ENCODE measurements at places on chromosomes 7 and 10.
A peak's percentile ranks its signal among the peaks of the same experiment; 100 is the strongest.

DNA sequence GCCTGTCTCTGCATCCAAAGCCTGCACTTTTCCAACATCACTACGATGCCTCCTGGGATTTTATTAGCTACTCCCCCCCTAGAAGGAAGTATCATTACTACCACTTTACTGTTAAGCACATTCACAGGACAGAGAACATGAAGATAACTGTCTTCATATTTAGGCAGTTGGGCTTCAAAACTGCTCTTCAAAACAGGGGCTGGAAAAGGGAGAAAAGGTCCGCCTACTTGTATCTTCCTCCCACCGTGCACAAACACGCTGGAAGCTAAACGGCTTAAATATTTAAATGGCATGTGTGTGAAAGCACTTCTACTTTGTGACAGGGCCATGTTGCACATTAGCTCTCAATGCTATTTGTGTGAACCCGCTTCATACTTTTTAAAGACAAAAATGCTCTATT is 999 bp downstream of the ITIH5 start:
- no peak for DNase-seq

GRCh38 chr10:28130267-28130666 is 131.4 kb upstream of the ODAD2 start:
- no peak for DNase-seq

- no peak for DNase-seq
Observed at GRCh38 chr10:86062647-86063145, 303.9 kb downstream of the GRID1 start.

DNA sequence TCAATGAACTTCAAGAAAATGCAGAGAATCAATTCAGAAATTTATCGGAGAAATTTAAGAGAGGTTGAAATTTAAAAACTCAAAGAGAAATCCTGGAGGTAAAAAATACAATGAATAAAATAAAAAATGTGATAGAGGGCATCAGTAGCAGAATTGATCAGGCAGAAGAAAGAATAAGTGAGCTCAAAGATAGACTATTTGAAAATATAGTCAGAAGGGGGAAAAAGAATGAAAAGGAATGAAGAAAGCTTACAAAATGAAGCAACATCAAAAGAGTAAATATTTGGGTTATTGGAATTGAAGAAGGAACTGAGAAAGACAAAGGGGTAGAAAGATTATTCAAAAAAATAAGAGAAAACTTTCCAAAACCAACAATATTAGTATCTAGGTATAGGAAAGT is 291.4 kb downstream of the SH2D4B start:
- no peak for DNase-seq

- no peak for DNase-seq
Observed at GRCh38 chr7:11767148-11767547, 64.8 kb downstream of the THSD7A start.

DNA sequence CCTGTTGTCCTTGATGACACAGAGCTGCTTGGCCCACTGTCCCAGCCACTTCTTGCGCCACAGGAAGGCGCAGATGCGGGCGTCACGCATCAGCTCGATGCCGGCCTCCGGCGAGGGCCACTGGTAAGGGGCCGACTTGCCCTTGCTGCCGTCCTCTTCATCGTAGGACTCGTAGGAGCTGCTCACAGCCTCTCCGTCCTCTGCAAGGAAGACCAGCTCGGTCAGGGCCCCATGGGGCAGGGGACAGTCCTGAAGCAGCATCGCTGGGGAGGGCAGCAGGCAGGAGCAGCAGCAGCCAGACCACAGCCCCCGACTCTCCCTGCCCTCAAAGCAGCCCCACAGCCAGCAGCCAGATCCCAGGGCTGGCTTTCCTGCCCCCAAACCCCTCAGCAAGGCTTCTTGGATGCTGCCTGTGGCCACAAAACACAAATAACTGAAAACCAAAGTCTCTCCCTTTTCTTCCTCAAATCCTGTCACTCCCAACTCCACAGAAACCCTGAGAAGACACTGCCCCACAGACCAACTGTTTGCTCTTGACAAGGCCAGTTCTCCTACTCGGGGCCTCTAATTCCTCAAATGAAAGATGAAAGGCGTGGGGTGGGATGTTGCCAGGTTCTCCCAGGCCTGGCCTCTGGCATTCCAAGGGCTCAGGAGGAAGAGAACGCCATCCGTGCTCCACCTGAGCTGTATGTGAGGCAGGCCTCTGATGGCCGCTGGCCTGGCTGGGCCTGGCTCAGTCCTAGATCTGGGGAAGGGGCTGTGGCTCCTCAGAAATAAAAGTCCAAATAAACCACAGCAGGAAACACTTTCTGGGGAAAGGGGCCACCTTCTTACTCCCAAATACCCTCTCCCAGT is 76.7 kb downstream of the VWA2 start:
- DNase-seq: no peak

- DNase-seq: no peak
Observed at GRCh38 chr7:88153378-88153777, 66.5 kb downstream of the SRI start.

DNA sequence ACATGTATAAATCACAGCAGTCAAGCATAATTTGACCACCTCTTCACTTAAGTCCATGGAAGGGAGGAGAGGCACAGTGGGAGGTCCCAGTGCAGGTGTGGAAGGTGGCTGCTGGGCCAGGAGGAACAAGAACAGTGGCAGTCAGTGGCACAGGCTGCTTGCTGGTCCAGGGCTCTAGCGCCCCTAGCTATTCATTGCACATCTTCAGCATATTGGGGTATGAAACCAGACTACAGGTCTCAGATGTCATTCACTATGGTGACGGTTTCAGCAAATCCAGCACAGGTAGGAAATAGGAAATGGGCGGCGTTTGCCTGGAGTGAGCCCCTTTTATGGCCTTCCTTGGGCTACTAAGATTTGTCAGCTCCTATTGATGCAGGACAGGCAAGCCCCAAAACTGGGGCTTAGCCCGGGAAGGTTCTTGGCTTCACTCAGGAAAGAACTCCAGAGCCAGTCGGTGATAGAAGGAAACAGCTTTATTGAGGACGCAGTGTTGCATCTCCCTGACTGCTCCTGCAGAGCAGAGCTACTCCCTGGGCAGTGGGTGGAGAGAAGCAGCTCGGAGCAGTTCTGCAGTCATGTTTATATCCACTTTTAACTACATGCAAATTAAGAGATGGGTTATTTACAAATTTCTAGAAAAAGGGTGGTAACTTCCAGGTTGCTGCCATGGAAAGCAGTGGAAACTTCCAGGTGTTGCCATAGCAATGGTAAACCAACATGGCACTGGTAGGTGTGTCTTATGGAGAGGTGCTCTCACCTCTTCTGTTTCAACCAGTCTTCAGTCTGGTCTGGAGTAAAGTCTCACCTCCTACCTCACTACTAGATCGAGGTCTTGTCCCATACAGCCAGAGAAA is 608.8 kb downstream of the PARD3 start:
- no peak for DNase-seq

DNA sequence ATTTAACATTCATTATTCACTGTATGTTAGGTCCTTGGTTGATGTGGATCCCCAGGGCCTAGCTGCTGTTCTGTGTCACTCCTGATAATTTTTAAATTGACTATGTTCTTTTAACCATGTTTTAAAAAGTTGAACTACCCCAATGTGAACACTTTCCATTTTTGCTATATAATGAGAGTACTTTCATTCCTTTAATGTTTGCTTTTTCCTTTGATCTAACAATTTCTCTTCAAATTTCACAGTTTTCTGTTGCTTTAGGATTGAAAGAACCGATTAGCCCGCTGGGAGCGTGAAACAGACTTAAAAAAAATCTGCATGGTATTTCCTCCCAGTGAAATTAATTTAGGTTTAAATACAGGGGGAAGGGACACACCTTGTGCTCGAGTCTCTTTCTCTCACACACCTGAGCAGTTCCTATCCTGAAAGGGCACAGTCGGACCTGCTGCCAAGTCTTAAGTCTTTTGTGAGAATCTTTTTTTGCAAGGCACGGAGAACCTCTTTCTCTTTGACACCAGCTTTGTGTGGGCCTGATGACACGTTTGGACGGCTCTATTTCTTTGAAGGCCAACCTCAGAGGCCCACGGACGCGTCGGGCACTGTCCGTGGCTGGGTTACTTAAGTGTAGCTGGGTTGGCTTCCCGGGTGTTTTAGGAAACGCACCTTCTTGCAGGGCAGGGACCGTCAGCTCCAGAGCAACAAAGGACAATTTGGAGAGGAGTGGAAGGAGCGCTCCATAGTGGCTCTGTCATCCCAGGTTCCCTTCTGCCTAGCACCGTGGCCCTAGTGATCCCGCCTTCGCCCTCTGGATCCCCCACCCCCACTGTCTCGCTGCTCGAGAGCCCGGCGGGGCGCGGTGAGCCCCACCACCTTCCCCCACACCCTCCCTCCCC is 1.0 kb upstream of the CHN2 start:
- no peak for DNase-seq

GRCh38 chr7:102415685-102416225 is 17.6 kb upstream of the ORAI2 start:
- DNase-seq: no peak

DNA sequence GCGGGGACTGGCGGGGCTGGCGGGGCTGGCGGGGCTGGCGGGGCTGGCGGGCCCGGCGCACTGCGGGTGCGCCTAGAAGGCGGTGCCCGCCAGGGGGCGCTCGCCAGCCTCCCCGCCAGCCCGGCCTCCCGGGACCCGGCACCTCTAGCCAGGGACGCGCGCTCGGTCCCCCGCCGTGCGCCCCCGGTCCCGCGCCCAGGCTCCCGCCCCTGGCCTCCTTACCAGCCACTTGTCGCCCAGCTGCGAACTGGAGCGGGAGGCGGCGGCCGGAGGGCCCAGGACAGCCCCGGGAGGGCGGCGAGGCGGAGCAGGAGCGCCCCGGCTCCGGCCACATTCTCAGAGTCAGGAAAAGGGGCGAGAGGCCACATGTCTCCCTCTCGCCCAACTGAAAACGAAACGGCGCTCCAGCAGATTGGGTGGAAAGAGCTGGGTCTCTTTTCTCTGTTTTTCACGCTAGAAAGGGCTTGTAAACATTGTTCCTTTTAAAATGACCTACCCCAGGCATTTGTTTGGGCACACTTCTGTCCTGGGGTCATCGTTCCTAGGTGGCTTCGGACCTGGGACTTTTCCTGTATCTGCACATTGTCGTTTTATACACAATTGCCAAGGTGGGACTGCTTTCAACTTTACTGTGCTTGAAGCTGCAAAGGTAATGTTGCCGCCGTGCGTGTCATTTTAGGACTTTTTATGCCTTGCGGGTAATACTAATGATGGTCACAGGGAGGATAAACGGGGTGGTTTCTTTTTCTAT is 378 bp upstream of the PRKCQ start:
- DNase-seq: peak; percentile 96

DNA sequence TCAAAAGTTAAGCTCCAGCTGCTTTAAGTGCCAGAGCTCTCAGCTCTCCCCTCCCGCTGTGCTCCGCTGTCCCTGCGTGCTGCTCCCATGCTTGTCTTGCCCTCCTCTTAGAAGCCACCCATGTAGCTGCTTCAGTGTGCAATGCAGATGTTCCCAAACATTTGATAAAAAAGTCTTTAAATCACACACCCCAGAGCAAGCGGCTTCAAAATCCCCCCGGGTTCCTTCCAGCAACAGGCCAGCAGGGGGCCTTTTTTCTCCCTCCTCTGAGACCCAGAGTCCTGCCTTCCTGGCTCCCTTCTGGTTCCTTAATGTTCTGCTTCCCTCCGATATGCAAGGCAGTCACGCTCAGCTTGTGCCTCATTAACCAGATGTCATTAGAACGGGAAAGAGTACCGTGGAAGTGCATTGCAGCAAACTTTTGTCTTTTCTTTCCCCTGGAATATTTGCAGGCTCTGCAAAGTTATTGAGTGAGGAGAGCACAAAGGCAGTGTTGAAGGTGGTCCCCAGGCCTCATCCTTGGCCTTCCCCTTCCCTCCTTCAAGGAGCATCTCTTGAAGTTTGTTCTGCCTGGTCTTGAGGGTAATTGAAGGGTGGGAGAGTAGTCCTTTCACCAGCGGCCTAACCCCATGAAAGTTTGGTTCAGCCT is 25.5 kb downstream of the LDB3 start:
- peak; percentile 47 for DNase-seq

GRCh38 chr7:106767498-106768323 is 97.4 kb upstream of the PIK3CG start:
- DNase-seq: no peak

DNA sequence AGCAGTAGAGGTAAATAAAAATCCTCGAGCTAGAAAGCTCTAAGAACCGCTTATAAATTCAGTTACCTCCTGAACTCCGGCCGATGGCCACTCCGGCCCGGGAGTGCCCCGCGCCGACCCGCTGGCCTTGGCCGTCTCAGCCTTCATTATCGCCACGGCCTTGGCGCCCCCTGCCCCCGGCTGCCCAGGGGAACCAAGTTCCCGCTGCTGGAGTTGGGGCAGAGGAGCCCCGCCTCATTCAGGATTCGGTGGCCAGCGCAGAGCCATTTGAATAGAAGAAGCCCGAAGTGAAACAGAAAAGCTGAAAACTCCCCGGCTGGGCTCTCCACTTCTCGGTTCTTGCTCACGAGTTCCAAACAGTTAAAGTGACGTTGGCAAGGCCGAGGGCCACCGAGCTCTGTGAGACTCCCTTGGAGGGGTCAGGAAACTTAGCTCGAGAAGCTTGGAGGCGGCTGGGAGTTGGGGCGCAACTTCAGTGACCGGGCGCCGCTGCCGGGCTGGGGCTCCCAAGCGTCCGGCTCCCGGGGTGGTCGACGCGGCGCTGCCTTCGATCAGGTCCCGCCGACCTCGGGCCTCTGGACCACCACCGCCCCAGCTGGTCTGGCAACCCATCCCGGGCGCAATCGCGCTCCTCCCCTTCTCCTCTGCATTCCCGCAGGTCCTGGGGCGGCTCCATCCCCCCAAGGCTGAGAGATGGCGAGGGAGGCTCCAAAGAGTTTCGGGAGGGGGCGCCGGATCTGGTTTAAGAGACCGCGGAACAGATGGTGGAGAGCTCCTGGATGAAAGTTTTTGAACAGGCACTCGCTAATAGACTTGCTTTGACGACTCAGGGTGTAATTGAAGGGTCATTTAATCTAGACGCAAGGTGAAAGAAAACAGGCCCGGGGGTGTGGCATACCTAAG is 5.8 kb upstream of the FEZF1 start:
- DNase-seq: no peak

- DNase-seq: no peak
Observed at GRCh38 chr7:112989531-112989930, 97.1 kb downstream of the GPR85 start.

DNA sequence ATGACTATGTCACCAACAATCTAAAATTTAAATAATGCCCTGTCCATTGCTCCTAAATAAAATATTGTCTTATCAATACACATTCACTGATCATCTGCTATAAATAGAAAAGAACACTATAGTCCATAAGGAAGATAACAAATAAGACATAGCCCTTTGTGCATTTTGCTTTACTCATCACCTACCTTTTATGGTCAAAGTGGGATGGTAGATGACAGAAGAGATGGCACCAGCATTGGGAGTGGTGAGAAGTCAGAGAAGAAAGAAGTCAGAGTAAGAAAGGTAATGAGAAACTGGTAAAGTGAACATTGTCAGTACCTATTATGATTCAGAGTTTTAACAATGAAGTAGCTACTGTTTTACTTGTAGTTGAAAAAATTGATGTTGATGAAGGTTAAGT is 31.1 kb downstream of the SEMA3E start:
- DNase-seq: no peak

GRCh38 chr10:116444527-116445142 is 17.0 kb downstream of the PNLIPRP3 start:
- DNase-seq: peak; percentile 41

GRCh38 chr7:124764051-124764846 is 1.3 kb downstream of the GPR37 start:
- DNase-seq: no peak

- no peak for DNase-seq
Observed at GRCh38 chr7:48048113-48048512, 12.8 kb downstream of the C7orf57 start.

Measured in D341Med (cell line).